ENCODE measurements at places on chromosomes 16 and 17.

DNA sequence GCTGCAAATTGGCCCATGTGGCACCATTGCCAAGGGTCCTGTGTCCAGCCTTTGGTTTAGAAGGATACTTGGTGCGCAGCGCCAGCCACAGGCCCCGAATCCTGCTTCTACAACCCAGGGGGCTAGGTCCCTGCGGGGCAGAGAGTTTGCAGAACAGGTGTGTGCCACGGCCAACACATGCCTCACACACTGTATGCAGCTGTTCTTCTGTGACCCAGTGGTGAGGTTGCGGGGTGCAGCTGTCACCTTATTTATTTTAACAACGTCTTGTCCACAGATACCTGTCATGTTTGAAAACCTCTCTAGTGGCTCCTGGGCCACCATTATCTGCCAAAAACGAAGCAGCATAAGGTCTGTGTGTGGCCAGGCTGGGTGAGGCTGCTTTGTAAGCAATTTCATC, 11.6 kb downstream of the CBFA2T3 start:
- no peak for DNase-seq

DNA sequence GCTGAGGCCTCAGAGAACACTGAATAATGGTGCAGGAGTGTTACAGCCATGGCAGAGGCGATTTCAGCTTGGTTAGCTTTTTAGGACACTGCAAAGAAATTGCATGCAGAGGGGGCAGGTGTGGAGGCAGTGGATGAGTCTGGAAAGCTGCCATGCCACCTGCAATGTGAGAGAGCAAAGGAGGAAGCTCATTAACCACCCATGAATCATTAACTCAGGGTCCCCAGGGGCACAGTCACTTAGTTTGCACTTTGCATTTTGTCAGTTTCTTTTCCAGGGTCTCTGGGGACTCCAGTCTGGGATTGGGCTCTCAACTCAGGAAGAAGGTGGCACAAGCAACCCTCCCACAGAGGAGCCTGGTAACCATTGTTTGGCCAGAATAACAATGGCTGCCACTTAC, 132.9 kb downstream of the USP31 start:
- DNase-seq: no peak

- no peak for DNase-seq
These were observed 236.1 kb upstream of the CDH5 start for GRCh38 chr16:66130296-66130905.

- DNase-seq: no peak
These were observed 2.1 kb upstream of the RCVRN start for GRCh38 chr17:9907131-9907530.

GRCh38 chr17:16923097-16923903, 48.6 kb downstream of the TNFRSF13B start:
- no peak for DNase-seq

- DNase-seq: no peak
These were observed 36.9 kb downstream of the SLC47A1 start for GRCh38 chr17:19570544-19571062.

DNA sequence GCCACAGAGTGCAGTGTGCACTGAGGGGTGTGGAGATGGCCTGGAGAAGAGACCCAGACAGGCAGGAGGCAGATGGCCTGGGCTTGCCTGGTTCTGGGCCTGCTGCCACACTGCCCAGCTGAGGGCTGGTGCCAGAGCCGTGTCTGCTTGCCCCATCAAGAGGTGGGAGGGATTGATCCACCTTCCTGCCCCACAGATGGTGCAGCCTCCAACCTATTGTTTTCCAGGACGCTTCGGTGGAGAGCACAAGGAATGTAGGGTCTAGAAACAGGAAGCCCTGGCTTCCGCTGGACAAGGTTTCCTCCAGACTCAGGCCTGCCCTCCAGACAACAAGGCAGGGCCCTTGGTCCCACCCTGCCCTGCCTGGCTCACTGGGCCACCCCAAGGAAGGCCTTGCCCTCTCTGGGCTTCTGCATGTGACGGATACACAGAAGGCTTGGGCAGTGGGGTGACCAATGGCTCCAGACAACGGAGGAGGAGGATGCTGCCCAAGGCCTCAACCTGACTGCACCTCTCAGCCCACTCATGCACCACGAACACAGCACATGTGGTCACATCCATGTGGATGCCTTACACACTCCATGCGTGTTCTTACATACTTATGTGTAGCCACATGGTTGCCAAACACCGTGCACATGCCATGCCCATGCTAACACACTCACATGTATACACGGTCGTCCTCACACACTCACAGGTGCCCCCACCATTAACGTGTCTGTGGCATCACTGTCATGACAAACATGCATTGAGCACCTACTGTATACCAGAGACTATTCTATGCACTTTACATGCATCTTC, 6.5 kb upstream of the CDH5 start:
- no peak for DNase-seq

GRCh38 chr17:65027305-65027704, 29.2 kb downstream of the GNA13 start:
- DNase-seq: peak; percentile 63

DNA sequence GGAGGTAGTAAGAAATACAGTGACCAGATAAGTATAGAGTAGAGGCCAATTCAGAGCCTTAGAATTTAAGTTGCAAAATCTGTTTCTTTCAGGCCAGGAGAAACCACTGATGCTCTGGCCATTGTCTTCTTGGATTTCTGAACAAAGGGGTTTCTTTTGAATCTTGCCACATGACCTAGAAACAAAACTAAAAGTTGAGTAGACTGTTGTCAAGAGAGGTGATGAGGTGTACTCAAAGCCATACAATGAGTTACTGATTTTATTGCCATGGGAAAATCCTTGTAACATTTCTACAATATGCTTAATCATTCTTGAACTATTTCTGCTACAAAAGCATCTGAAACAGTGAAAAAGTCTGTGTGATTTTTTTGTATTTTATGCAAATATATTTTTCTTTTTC, 881.3 kb downstream of the CDH11 start:
- DNase-seq: no peak

DNA sequence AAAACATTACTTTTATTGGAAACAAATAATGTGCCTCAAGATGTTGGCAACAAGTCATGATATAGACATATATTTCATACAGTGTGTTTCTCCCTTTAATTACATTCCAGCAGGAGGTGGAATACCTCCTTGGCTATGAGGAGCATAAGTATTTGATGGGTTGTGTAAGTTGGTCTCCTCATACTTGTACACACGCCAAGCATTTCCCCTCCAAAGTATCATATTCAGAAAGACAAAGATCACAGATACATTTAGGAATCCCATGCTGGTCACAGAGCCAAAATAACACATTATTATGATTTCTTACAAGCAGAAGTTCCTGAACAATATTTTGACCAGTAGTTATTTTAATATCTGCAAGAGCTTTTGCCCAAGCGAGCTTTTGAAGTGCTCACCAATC, 57.8 kb downstream of the WSB1 start:
- no peak for DNase-seq

DNA sequence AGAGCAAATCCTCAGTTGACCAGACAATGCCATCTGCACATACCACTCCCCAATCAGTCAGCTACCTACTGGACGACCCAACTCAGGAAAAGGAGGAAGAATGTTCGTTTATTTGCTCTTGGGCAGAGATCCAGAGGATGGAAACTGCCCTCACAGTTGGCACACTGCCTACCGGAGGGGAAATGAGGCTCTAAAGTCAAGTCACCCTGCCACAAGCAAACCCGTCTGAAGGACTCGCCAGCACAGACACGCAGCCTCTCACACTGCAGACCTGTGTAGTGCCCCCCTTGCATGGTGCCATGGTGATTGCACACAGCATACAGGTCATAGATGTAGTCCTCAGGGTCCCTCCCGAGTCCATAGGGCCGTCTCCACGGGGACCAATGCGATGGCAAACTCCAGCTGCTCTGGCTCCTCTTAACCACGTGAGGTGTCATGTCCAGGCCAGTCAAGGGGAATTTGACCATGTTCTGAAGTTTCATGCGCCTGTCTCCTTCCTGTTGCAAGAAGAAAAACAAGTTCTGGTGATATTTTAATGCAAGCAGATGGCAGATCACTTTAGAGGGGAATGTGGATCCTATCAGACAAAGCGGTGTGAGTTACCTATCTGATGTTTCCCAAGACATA, 69.5 kb downstream of the USP31 start:
- DNase-seq: no peak

DNA sequence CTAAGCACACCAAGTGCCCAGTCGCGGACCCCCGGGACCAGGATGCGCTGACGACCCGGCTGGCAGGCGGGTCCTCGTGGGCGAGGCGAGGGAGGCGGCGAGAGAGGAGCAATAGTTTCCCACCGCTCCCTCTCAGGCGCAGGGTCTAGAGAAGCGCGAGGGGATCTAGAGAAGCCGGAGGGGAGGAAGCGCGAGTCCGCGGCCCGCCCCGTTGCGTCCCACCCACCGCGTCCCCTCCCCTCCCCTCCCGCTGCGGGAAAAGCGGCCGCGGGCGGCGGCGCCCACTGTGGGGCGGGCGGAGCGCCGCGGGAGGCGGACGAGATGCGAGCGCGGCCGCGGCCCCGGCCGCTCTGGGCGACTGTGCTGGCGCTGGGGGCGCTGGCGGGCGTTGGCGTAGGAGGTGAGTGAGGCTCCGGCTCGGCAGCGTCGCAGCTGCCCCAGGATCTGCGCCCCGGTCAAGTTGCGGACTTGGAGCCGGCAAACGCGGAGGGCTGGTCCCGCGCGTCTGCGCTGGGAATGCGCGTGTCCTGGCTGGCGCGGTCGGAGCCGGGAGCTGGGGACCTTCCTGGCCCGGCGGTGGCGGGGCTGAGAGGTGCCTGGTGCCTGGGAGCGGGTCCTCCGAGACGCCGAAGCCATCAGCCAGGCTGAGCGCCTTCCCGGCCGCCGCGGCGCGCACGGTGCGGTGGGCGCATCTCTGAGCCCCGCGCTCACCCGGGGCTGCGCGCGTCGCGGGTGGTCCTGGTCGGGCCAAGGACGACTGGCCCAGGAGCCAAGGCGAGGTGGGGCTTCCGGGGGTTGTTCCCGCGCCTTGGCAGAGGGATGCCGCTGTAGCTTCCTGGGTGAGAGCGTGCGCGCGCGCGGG, at the start of gene ITGB3:
Gene ITGB3 (plus strand): TSS at position 287 of the 862 bp plus-strand sequence. CDS start 35 bp downstream, at position 322.
- peak; percentile 86 for DNase-seq

DNA sequence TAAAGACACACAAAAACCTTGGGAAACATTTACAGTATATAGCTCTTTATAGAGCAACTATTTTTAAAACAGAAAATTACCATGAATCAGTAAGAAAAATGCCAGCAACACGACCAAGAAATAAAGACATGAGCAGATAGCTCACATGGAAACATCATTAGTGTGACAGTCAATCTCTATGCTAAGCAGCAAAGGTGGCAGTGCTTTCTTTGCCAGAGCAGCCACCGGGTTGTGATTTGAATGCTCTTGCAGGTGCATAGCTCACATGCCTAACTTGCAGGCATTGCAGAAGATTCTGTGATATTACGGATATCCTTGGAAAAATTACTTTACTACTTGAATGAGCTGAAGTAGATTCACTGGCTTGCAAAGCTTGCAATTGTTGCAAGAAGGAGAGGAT, 652.9 kb upstream of the C16orf82 start:
- no peak for DNase-seq

- no peak for DNase-seq
These were observed 10.9 kb upstream of the TBX2 start for GRCh38 chr17:61388561-61389356.

DNA sequence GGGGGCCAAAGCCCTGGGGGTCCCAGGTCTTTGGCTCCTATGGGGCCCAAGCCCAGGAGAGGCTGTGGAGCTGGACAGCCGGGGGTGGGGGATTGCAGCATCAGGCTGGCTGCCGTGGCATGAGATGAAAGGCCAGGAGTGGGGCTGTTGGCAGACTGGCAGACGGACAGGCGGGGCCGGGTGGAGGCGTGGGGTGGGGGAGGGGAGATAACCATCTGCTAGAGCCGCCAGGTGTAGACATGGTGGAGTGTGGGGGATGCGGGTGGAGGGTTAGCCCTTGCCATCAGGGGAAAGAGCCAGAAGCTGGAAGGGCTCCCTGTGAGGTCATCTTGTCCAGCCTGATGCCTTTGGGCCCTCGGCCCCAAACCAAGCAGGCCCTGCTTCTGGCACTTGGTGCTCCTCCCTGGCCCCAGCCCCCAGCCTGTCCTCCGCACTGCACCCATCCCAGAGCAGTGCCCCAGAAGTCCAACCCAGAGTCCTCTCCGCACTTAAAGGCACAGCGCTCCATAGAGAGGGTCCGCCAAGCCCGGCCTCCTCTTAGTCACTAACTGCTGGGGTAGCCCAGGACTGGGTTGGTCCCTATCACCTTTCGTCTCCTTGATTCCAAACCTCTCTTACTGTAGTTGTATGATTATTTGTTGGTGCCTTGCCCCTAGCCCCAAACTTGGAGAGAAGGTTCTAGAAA, 33.3 kb upstream of the DLX4 start:
- DNase-seq: no peak

DNA sequence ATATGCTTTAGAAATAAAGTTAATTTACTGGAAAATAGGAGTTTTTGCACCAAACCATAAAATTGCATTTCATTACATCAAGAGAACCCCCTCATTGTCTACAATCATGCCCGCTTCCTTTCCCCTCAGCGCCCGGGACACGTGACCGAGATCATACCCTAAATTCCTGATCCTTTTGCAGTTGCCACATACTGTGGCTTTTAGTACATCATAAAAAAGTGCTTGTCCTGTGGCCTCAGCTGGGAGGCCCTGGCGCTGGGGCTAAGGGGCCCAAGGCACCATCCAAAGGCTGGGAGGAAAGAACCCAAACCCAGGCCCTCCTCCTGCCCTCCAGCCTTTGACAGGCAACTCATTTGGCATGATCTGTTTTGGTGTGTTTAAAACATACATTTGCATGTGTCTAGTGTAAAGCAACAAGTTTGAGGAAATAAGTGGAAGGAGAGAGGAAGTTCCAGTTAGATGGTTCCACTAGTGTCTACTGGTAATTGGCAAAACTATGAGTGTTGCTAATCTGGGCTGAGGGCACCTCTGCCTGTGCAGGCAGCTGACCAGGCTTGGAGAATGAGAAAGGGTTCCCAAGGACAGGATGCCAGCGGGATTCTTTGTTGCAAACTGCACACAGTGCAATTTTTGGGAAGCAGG, 6.0 kb downstream of the CDK5R1 start:
- DNase-seq: no peak

- no peak for DNase-seq
These were observed 214.8 kb downstream of the PARN start for GRCh38 chr16:14415291-14415690.

Data from H9 (cell line).